ENCODE measurements at places on chromosomes 6 and 20.

GRCh38 chr6:130107710-130108109, 89.3 kb downstream of the L3MBTL3 start:
- DNase-seq: no peak

- DNase-seq: no peak
These were observed 116.8 kb downstream of the TFAP2B start for GRCh38 chr6:50935442-50935841.

DNA sequence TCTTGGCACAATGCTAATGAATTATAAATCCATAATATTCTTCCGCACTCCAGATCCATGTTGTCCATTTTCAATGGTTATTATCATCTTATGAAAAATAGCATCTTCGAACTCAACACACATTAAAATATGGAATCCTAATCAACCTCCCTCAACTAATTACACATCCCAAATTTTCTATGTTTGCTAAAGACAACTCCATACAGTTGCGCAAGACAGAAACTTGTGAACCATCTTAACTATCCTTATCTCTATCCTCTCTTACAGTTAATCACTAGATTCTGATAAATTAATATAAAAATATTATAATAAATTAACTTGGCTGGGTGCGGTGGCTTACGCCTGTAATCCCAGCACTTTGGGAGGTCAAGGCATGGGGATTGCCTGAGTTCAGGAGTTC, 38.3 kb upstream of the TFAP2B start:
- no peak for DNase-seq

- no peak for DNase-seq
These were observed 3.3 kb downstream of the SLCO4A1 start for GRCh38 chr20:62645613-62646012.

- no peak for DNase-seq
These were observed 45.5 kb upstream of the RNF146 start for GRCh38 chr6:127221201-127221600.

- no peak for DNase-seq
These were observed 125.7 kb downstream of the MAP3K4 start for GRCh38 chr6:161117308-161117707.

DNA sequence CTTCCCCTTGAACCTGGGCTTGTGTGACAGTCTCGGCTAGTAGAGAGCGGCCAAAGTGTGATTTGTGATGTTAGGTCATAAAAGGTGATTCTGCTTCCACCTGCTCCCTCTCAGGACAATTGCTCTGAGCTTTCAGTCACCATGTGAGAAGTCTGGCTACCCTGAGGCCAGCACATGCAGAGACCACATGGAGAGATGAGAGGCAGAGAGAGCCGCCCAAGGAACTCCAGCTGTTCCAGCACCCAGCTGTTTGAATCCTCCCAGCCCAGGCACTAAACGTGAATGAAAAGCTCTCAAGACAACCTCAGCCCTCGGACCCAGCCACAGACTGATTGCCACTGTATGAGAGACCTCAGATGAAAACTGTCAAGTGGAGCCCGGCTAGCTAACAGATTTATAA, 143.4 kb upstream of the EEF1E1 start:
- no peak for DNase-seq

GRCh38 chr20:49324306-49324705, 46.4 kb upstream of the ZNFX1 start:
- DNase-seq: no peak

- DNase-seq: no peak
These were observed 22.3 kb upstream of the LAMP5 start for GRCh38 chr20:9492067-9492466.

DNA sequence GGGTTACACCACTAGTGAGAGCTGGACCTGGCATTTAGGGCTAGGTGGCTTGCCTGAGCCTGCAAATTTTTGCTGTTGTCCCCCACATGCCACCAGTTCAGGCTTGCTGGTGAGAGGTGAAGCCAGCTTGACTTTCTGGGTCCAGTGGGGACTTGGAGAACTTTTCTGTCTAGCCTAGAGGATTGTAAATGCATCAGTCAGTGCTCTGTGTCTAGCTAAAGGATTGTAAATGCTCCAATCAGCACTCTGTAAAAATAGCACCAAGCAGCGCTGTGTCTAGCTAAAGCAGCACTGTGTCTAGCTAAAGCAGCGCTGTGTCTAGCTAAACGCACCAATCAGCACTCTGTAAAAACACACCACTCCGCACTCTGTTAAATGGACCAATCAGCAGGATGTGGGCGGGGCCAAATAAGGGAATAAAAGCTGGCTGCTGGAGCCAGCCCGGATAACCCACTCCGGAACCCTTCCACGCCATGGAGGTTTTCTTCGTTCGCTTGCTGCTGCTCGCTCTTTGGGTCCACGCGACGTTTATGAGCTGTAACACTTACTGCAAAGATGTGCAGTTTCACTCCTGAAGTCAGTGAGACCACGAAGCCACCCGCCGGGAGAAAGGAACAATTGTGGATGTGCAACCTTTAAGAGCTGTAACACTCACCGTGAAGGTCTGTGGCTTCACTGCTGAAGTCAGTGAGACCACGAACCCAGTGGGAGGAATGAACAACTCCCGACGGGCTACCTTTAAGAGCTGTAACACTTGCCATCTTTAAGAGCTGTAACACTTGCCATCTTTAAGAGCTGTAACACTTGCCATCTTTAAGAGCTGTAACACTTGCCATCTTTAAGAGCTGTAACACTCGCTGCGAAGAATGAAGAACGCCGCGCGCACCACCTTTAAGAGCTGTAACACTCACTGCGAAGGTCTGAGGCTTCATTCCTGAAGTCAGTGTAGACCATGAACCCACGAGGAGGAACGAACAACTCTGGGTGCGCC, 27.3 kb downstream of the GMPR start:
- no peak for DNase-seq

DNA sequence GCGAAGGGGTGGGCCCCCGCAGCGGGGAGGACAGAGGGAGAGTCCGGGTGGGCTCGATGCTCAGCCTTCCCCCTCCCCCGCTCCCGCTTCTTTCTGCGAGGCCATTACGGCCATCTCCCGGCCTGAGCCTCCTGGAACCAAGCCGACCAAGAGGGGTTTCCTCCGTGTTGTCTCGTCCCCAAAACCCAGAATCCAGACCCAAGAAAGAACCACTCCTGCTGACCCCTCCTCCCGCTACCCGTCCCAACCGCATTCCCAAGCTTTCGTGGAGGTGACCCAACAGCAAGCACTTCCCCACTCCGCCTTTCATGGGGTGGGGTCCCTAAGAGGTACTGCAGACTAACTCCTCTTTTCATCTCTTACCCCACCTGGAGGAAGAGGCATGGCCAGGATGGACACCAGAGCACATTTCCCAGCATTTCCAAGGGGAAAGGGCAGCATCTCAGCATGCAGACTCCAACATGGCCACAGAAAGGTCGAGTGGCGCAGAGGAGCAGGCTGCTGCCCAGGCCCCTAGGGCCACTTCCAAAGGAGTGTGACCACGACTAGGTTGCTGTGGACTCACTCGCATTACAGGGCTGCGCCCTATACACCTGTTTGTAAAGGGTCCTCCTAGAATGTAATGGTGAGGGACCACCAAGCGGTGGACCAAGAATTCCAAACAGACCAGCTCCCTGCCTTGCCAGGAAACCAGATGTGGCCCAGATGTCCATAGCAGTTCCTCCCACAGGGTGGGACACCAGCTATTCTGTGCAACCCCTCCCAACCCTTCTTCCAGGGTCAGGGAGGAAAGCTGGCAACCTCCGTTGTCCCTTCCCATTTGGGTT, 53.4 kb downstream of the MRPL14 start:
- peak; percentile 20 for DNase-seq

- DNase-seq: no peak
These were observed 98.9 kb downstream of the FYN start for GRCh38 chr6:111774346-111774703.

- peak; percentile 64 for DNase-seq
These were observed 2.8 kb downstream of the SOX4 start for GRCh38 chr6:21596145-21596948.

- no peak for DNase-seq
These were observed 37.4 kb downstream of the MDN1 start for GRCh38 chr6:89782222-89782621.

DNA sequence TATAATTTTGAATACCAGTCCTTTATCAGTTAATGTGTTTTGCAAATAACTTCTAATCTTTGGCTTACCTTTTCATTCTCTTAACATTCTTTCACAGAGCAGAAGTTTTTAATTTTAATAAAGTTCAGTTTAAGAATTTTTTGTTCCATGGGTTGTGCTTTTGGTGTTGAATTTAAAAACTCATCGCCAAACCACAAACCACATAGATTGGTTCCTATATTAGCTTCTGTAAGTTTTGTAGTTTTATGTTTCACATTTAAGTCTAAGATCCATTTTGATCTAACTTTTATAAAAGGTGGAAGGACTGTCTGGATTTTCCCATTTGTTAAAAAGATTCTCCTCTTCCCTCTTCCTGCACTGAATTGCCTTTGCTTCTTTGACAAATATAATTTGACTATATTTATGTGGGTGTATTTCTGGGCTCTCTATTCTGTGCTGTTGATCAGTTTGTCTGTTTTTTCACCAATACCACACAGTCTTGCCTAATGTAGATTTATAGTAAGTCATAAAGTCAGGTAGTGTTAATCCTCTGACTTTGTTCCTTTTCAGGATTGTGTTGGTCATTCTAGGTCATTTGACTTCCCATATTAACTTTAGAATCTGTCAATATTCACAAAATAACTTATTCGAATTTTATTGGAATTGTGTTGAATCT, 17.5 kb upstream of the SDCBP2 start:
- no peak for DNase-seq

GRCh38 chr6:57074383-57074782, 15.6 kb upstream of the ZNF451 start:
- no peak for DNase-seq

GRCh38 chr6:132725947-132726607, 12.2 kb upstream of the VNN1 start:
- DNase-seq: no peak

DNA sequence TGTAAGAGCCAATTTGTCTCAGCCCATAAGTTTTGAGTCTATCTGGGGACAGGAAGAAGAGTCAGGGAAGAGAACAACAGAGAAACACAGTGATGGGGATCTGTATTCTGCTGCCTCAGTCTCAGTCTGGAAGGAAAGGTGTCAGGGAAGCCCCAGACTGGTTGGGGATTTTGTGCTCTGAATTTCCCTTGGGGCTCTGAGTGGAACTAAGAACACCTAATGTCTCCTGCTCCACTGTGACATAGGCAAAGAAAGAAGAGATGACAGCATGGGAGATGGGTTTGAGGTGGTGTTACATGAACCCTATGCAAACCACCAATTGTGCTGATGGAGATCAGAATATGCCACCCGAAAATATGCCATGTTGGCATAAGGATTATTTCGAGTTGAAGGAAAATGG, 139.5 kb upstream of the MYLIP start:
- no peak for DNase-seq

DNA sequence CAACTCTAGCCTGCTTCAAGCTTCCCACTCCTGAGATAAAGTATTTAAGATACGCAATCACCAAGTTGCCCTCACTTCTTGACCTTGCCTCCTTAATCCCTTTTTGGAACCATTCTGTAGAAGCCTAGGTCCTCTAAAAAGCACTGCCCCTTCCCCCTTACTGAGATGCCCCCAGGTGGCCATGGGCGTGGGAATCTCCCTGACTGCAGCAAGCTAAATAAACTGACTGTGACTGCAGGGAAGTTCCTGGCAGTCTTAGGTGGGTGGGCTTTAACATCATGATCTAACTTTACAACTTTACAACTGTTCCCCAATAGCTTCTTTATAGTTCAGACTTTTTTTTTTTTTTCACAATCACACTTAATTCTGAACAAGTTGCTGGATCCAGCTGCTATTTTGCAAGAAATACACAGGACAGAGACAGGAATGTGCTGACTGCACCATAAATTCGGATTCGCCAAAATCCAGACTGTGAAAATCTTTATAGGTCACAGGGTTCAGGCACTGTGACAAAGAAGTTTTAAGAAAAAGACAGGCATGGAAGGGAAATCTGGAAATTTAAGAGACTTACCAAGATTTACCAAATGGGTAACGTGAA, 344.2 kb upstream of the SULF2 start:
- DNase-seq: no peak

DNA sequence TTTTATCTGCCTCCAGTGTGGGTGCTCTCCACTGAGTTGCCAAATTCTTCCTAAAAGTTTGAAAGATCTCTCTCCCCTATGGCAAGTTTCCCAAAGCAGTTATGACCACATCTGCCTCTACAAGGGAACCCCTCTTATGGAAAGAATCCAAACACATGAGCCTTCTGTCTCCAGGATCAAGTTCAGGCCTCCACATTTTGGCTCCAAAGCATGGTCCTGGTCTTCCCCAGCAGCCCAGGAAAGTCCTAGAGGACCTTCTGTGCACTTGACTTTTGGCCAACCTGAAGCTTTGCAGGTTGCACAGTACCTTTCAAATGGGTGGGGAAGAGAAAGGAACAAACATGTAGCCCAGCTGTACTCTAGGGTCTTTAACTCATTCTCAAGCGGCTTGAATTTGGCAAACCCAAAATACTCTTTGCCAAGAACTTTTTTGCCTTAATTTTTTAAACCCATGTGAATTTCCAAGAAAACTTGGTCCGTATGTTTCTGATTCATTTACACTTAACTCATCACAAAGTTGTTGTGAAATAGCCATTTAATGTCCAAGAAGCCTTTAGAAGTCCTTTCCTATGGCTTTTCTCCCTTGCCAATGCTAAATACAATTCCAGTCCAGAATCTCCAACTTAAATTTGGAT, 240.1 kb upstream of the TBX18 start:
- DNase-seq: no peak

- no peak for DNase-seq
These were observed 27.0 kb upstream of the MLIP start for GRCh38 chr6:54084231-54084630.

DNA sequence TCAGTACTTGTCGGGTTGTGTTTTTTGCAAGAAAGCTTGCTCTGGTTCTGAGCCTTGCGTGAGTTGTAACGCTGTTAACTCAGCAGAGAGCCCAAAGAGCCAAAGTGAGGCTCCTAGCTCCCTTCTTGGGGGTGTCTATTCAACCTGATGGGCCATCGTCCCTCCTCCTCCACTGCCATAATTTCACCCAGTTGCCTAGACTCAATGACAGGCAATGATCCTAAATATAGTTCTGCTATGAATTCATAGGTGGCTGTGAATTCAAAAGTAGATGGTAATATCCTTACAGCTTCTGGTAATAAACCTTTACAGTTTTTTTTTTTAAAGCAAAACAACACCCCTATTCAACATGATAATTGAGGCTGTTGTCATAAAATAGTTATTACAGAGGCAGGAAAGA, 39.5 kb downstream of the GHRH start:
- DNase-seq: no peak
